ENCODE measurements at places on chromosomes 2 and 18.
A peak's percentile ranks its signal among the peaks of the same experiment; 100 is the strongest.

GRCh38 chr2:138846216-138846821 lies 66.1 kb upstream of the NXPH2 start:
- no peak for DNase-seq

- DNase-seq: no peak
Measured at GRCh38 chr2:165161510-165161909, 42.3 kb downstream of the SCN3A start.

GRCh38 chr2:191660575-191660974 lies 17.4 kb upstream of the NABP1 start:
- no peak for DNase-seq

GRCh38 chr18:78378983-78379382 lies 600.6 kb upstream of the SALL3 start:
- DNase-seq: no peak

DNA sequence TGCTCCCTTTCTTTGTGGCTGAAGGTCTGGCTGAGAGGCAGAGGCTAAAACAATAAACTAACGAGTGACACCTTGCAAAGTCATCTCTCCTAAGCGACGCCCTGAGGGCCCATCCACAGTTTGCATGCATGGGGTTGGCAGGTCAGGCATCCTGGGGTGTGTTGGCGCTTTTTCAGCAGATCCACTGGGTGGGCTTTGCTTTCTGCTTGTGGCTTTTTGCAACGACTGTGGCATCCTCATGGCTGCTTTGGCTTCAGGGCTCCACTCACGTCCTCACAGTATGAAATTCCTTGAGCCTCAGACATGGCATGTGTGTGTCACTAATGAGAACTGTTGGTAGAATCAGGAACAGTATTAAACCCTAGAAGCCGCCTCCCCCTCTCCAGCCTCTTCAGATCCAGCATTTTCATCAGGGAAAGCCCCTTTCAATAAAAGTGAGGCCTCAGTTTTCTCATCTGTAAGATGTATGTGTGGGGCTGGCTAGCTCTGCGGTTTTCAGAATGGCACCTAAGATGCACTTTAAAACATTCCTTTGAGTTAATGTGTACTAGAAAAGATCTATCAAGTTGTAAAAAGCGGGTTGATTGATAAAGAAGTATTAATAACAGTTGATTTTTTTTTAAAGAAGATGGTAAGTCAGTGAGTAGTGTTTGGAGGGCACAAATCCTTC lies 72.5 kb downstream of the SH3BP4 start:
- DNase-seq: no peak

DNA sequence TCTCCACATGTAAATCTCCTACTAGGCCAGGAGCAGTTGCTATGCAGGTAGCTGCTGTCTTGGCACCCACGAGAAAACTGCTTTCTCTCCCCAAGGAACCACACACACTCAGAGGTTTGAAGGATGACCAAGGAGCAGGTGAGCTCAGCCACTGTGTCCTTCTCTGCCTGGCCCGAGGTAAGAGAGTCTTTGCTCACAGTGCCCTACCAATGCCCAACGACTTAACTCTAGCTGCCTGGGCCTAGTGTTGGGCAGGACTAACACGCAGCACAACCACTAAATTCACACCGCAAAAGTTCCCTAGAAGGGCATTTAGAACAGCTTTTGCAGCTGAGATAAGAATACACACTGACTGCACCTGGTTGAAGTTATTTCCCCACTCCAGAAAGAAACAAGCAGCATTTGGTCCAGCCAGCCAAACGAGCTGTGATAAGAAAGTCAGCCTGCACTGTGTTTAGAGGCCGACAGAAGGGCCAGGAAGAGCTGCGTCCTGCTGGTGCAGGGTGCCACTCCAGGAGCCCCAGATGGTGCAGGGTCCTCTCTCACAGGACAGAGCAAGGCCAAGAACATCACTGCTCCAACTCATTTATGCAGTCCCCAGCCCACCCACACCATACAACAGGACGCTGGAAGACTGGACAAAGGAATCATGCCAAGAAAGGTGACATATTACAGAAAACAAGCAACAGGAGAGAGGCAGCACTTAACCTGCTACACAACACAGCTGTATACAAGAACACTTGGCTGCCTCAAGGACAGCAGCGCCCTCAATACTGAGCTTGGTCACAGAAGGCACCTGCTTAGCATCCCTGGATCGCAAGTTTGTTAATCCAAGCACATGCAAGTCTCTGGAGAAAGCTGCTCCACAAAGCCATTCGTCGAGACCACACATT lies 12.5 kb downstream of the HDLBP start:
- no peak for DNase-seq

GRCh38 chr2:232204457-232204931 lies 174.1 kb upstream of the ALPP start:
- DNase-seq: peak; percentile 18

DNA sequence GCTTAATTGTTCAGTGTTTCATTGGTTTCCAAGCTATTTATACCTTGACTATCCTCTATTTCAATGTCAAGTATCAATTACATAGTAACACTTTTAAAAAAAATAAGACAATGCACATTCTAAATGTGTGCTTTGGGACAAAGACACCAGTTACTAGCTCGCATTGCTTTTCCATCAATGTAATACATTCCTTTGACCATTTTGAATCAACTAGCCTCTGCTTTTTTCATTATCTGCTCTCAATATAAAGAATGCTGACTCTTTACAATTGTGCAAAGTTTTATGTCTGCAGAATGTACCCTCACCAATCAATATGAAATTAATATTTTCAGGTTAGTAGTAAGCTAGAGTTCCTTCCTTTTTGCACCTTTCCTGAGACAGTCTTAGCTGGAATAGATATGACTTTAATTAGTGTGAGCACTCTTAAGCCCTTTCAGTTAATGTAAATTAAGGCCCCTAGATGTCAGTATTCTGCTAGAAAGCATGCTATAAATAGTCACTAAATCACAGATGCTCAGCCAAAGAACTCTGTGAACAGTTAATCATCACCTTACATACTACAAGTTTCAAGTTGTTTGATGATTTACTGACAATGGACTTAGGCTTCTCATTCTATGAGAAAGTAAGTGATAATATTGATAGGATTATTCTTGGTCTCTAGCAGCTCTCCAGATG lies 413.6 kb downstream of the PTH2R start:
- no peak for DNase-seq

DNA sequence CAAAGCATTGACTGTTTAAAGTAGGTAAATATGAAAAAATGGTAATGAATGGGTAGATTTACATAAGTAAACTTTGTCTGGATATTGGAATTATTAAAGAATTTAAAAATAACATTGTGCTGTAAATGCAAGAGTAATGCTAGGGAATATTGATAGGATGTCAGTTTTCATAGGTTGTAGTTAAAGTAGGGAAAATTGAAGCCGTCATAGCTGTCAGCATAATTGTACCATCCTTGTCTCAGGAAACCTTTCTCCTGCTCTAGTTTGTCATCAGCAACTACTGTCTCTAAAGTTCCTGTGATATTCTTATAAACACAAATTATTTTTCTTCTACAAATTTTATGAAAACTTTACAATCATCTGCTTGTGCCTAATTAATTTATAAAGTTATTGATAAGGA lies 10.1 kb upstream of the SPAG16 start:
- DNase-seq: no peak

DNA sequence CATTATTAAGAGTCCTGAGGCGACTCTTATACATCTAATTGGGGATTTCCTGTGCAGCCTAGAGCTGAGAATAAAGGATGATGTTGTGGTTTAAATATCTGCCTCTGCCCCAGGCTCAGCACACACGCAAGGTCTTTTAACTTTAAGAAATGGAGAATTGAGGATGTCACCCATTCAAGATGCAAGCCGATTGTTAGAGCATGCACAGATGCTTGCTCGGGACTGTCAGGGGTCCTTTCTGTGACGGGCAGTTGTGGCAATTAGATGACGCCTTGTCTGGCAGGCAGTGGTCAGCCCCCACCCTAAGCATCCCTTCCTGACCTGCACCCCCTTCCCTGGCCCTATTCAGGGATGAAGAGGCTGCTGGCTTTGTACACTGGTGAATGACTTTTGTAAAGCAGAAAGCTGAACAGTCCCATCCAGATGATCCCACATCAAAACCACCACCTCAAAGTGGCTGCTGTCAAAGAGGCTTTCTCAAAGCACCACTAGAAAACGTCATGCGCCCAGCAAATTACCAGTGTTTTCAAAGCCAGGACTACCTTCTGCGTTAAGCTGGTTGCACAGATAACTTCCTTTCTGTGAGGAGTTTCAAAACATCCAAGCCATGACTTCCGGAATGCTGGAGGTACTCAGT lies 23.7 kb downstream of the FAM178B start:
- no peak for DNase-seq

DNA sequence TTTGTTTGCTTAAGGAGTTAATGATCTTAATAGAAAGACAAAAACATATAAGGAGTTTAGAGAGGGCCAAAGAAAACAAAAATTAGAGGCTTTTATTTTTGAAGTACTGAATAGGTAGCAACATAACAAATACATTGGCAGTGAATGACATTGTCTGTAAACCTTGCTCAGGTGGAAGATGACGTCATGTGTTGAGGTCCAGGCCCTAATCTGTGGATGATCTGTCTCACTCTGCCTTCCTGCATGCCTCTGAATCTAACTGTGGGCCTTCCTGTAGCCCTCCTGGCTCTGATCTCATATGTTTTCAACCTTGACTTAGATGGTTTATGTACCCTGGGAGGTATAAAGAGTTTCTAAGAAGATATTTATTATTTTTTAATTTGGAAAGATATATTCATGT lies 58.1 kb upstream of the DYNAP start:
- DNase-seq: no peak

DNA sequence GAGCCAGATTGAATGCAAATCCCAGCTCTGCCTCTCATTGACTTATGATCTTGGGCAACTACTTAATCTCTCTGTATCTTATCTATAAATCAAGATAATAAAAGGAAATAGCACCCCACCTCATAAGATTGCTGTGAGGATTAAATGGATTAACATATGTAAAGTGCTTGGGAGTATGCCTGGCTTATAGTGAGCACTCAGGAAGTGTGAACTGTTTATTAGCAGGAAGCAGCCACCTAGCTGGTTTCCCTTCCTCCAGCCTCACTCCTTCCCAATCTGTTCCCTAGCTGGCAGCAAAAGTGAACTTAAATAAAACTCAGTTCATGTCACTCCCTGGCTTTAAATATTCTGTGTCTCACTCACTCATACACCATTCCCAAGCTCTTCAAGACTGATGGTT lies 526.6 kb upstream of the PKDCC start:
- DNase-seq: no peak

Measured in right renal pelvis (tissue), 4 donors.